NCI-H1930 (cell line): ENCODE measurements at places on chromosomes 4 and X.
A peak's percentile ranks its signal among the peaks of the same experiment; 100 is the strongest.

- no peak for DNase-seq
Observed at GRCh38 chrX:96791559-96791958, 92.1 kb upstream of the RPA4 start.

DNA sequence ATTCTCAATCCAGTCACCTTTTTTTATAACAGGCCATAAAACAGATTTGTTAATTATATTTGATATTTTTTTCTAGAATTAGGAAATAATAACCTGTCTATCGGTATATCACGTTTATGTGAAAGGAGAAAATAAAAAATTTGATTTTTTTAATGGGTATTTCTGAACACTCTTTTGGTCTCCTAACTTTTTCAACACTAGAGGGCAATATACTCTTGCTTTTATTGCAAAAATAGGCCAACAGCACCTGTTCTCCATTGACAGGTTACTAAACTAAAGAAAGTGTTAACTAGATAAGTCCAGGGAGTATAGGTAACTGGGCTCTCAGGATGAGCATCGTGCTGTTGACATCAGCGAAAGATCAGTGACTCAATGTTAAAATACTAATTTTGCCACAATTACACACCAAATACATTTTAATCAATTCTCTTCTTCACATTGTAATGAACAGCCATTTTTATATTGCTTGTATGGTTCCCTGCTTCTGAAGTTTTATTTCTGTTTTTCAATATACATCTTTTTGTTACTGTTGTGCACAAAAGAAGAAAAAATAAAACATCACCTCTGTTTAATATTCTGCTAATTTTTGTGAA is 22.8 kb downstream of the NDST4 start:
- peak; percentile 16 for DNase-seq

DNA sequence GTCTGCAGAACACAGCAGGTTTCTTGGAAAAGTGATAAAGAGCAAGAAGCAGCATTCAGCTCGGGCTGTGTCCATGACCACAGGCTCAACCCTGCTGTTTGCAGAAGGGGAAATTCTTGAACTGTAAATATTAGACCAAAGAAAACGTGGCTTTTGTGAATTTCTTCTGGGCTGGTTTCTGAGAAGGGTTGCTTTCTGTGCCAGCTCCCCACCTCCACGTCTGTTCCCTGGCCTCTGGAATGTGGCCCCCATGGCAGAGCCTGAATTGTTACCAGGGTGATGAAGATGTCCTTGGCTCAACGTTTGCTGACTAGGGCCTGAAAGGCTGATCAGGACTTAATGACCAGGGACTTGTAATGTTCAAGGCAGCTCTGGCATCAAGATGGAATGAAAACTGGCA is 116.0 kb downstream of the CPEB2 start:
- DNase-seq: no peak

DNA sequence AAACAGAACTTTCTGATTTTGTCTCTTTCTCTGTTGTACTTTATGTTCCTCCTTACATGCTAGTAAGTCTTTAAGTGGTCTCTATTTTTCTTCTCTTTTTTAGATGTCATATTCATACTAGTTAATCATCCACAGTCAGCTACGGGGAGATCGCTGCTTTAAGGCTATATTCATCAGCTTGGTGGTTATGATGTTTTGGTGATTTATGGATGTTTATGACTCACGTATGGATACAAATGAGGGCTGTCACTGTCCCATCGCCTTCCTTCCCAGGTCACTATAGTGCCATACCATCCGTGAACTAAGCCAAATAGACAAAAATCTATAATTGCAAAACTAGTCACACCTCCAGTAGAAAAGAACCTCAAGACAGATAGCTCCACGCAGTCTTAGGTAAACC is 296.8 kb upstream of the AADAT start:
- DNase-seq: no peak

DNA sequence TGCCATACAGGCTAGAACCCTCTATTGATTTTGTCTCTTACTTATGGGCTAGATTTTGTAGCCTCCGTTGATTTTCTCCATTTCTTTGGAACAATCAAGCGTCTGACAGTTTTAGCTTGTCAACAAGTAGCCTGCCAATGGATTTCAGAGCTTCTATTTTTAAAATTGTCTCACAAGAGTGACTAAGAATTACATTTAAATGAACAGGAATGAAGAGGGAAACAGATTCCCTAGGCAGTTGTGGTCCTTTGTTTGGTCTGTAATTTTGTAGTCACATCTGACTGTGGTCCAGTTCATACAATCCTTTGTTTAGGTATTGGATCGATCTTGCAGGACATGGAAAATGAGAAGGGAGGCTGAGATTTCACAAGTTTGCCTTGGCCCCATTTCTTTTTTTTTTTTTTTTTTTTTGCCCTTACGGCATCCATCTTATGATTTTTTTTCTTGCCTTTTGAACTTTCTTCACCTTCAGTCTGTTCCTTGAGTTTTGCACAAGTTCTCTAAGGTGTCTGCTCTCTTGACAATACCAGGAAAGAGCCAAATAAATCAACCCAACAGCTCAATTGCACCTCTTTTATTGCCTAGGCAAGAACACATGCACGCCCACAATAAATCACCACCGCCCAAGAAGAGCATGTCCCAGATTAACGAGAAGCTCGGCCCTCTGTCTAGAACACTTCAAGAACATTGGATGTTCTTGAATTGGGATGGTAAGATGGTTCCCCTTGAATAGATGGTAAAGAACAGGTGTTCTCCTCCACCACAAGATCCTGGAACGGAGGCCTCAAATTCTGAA is 86.5 kb upstream of the EGFL6 start:
- no peak for DNase-seq

- DNase-seq: no peak
Observed at GRCh38 chr4:498328-498904, 540 bp downstream of the ZNF721 start.

DNA sequence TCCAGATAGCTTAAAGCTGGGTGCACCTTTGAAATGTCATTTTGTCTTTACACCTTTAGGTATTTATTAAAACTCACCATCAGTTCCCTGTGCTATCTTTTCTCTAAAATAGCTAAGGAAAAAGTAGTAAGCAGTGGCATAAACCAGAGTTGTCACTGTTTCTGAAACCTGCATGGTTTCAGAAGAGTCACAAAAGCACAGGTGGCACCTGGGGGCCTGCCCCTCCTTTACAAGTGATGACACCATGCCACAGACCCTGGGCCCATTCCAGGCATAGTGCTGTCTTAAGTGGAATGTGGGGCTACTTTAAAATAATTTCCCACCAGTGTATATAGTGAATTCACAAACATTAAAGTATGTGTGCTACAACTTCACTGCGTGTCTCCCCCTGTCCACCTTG is 47.8 kb downstream of the DCUN1D4 start:
- no peak for DNase-seq

DNA sequence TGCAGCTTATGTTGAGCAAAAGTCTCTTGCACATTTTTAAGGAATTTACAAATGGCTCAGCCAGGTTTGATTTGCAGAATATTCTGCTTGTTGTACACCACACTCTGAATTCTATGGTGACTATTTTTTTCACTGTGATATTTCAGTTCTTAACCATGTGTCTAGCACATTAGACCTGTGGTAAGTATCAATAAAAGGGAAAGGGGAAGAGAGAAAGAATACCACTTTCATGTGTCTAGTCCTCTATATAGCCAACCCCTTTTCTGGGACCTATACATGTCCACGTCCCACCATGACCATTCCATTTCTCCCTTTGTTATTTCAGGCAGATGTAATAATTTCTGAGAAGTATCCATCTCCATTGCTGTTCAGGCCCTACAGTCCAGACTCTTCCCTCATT is 121.3 kb upstream of the PNPLA4 start:
- DNase-seq: no peak

- DNase-seq: no peak
Observed at GRCh38 chrX:97290199-97290598, 406.5 kb downstream of the RPA4 start.

- no peak for DNase-seq
Observed at GRCh38 chrX:109889289-109890006, 113.5 kb upstream of the TMEM164 start.

GRCh38 chrX:123408821-123409737 is 225.0 kb downstream of the GRIA3 start:
- no peak for DNase-seq

DNA sequence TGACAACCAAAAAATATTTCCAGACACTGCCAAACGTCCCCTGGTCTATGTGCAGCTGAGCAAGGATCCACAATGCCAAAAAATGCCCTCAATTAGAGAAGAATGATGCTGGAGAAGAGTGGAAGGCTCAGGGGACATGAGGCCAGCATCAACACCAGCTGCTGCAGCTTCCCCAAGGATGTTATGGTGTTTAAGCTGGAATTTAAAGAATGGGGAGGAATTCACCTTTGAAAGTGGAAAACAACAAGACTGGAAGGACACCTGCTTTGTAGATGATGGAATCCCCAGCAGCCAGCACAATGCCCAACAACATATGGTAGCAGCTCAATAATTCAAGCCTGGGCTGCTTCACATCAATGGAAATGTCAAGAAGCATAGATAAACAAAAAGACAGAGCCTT is 20.3 kb upstream of the SMPX start:
- no peak for DNase-seq

GRCh38 chr4:180564448-180564847 is 1678.8 kb upstream of the TENM3 start:
- no peak for DNase-seq

- DNase-seq: no peak
Observed at GRCh38 chr4:76023389-76023788, at the start of gene CXCL10. Gene CXCL10, minus strand, starts transcription at chr4:76023497. Its CDS starts 66 bp downstream, at chr4:76023431.

- no peak for DNase-seq
Observed at GRCh38 chrX:118167361-118167760, 50.8 kb upstream of the KLHL13 start.

GRCh38 chr4:14908635-14909034 is 93.6 kb upstream of the CPEB2 start:
- DNase-seq: no peak

GRCh38 chr4:154416190-154416547 is 75.4 kb downstream of the DCHS2 start:
- DNase-seq: no peak

GRCh38 chrX:11893933-11894710 is 136.1 kb downstream of the MSL3 start:
- DNase-seq: no peak

GRCh38 chr4:141078871-141079270 is 54.4 kb downstream of the RNF150 start:
- DNase-seq: no peak

DNA sequence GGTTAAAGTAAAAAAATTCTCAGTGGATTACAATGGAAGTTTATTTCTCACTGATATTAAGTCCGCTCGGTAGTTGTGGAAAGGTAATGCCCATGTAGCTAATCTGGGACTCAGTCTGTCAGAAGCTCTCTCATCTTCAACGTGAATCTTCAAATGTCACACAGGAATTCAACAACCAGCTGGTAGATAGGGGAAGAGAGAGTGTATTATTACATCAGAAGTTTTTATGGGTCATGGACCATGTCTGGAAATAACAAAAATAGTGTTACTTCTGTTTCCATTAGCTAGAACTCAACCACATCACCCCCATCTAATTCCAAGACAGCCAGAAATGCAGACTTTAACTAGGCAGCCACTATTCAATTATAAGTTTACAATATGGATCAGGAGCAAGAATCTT is 506.1 kb upstream of the HTR2C start:
- no peak for DNase-seq

DNA sequence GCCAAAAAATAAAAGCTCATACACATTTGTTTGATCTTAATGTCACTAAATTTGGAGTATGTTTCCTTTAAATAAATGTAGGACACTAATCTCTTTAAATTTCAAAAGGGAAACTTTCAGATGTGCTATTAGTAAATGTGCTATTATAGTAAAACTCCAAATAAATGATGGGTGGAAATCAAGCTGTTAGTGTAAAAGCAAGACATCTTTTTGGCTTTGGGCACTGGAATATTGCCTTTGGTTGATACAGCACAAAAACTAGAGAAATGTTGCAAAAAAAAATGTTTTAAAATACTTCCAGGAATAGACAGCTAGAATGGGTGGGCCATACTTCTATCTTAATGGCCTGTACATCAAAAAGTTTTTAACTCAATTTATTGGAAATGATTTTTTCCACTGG is 151.6 kb downstream of the FBXO8 start:
- no peak for DNase-seq

DNA sequence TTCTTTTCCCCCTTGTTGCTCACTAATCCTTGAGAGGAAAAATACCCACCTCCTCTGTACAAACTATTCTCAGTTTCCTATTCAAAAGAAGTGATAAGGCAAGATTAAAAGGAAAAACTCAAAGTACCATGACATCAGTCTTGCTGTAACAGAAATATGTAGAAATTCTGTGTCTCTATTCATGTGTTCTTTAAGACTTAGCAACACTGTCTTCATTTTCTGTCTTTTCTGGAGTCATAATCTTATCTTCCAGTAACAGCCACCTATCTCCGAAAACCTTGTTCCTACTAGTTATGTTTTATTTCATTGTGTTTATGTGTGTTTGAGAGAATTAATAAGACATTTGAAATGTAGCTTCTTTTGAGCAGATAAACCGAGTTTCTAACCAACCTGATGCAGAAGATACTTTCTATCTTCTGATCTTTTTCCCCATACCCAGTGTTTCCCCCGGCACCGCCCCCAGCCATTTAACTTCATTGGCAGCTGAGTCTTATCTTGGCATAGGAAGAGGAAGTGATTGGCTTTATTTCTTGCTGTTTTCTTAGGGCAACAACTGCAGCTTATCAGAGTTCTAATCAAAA is 8.0 kb downstream of the FAM241A start:
- no peak for DNase-seq

DNA sequence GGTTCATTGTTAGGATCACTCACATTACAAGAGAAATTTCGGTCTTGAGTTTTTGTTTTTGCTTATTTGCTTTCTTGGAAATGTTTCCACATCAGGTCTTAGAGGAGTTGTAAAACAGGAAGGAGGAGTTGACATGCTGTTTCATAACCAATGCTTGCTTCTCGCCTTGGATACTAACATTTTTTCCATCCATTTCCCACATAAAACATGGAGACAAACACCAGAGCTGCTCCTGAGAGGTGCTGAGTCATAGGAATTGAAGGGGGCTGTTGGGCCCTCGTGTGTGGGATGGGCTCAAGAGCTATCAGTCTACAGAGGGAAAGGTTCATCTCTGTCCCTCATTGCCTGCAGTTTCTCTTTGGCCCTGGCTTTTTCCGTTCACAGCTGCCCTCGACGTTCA is 29.9 kb downstream of the TBL1X start:
- DNase-seq: no peak

DNA sequence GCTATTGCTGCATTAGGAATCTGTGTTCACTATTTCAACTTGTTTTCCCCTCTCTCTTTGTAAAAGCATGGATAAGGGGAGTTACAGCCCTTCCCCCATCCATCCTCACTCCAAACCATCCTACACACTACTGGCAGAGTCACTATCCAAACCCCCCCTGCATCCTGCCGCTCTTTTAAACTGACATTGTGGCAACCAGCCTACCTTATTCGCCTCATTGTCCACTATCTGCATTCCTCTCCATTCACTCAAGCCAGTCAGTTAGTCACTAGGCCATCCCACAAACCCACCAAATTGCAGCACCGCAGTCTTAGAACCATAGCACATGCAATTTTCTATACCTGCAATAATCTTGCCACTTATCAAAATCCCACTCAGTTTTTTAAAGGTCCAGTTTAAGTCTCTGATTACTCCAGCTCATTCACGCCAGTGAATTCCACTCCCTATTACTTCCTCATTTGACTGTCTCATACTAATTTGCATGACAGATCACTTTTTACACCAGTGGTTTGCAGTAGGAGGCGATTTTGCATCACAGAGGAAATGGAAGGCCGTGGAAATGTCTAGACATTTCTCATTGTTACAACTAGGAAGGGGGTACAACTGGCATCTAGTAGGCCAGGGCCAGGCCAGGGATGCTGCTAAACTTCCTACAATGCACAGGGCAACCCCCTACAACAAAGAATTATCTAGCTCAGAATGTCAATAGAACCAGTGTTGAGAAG is 181.8 kb downstream of the HS6ST2 start:
- no peak for DNase-seq
